Activated CD4-positive, CD25-positive, alpha-beta regulatory T cell treated with anti-CD3 and anti-CD28 coated beads, Interleukin-2, amount 50 U/mL, for 24 hours (primary cell): ENCODE measurements at places on chromosomes 4 and X.

DNA sequence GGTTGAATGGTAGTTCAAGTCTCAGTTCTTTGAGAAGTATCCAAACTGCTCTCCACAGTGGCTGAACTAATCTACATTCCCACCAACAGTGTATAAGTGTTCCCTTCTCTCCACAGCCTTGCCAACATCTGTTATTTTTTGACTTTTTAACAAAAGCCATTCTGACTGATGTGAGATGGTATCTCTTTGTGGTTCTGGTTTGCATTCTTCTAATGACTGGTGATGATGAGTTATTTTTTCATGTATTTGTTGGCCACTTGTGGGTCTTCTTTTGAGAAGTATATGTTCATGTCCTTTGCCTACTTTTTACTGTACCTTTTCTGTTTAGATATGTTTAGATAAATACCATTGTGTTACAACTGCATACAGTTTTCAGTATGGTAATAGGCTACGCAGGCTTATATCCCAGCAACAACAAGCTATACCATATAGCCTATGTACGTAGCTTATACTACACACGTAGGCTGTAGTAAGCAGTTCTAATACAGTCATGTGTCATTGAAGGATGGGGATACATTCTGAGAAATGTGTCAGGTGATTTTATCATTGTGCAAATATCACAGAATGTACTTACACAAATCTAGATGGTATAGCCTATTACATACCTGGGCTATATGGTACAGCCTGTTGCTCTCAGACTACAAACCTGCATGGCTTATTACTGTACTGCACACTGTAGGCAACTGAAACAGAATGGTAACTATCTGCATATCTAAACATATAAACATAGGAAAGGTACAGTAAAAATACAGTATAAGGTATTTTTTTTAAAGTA, 28.1 kb downstream of the KLHL8 start:
- peak; percentile 20 for ATAC-seq

GRCh38 chr4:9833421-9833820, 52.0 kb downstream of the DRD5 start:
- ATAC-seq: no peak

- peak; percentile 74 for ATAC-seq
Observed at GRCh38 chr4:159047478-159048165, 55.3 kb upstream of the RAPGEF2 start.

- ATAC-seq: no peak
Observed at GRCh38 chrX:86329174-86329573, 180.9 kb downstream of the DACH2 start.

DNA sequence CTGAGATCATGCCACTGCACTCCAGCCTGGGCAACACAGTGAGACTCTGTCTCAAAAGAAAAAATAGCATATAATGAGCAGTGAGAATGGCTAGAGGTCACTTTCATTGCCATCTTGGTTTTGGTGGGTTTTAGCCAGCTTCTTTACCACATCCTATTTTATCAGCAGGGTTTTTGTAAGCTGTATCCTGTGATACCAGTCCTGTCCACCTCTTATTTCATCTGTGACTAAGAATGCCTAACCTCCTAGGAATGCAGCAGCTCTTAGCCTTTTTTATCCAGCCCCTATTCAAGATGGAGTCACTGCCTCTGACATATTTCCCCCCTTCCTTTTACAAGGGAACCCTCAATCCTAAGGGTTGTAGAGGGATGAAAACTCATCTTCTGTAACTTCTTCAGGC, 26.1 kb upstream of the IGFBP7 start:
- ATAC-seq: no peak

DNA sequence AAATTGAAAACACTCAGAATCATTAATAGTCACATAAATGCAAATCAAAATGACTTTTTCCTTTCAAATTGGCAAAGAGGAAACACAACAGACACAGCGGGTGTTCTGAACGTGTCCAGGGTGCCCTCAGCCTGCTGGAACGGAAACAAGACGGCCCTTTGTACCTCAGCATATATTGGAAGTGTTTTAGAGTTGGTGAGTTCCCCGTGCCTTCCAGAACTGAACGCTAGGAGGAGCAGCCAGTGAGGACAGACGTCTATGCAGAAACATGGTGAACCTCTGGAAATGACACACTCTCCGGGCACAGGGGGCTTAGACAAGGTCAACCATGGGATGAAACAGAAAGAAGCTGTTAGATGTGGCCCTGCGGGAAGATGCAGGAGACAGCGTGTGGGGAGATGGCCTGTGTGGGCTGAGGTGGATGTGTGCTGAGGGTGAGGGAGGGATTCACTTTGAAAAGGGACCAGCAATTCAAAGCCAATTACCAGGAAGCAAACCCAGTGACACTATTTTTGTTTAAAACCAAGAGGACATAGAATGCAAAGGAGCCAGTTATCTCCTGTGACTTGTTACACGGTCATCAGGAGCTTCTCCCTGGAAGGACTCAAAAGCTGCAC, 40.4 kb downstream of the RNF212 start:
- peak; percentile 63 for ATAC-seq

GRCh38 chrX:139920316-139920715, 12.5 kb downstream of the ATP11C start:
- ATAC-seq: no peak

DNA sequence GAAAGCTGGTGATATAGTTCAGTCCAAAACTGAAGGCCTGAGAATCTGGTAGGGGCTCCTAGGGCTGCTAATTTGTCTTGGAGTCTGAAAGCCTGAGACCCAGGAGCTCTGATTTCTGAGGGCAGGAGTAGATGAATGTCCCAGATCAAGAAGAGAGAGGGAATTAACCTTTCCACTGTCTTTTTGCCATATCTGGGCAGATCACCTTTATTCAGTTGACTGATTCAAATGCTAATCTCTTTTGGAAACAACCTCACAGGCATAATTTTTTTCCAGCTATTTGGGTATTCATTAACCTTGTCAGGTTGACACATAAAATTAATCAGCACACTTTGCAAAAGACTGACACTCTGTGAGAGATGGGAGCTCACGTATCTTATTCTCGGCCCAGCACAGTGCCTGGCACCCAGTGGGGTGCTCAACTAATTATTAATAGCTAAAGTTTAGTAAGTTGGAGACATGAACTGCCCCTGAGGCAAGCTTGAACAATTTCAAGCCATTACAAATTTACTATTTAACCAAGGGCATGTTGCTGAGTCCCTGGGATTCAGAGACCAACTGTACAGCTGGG, 114.3 kb downstream of the CPEB2 start:
- no peak for ATAC-seq

GRCh38 chr4:159071969-159072765, 30.7 kb upstream of the RAPGEF2 start:
- no peak for ATAC-seq

- ATAC-seq: no peak
Observed at GRCh38 chrX:51860679-51861078, 32.7 kb upstream of the MAGED1 start.

- ATAC-seq: no peak
Observed at GRCh38 chrX:140799216-140799615, 89.7 kb downstream of the LINC00632 start.

- ATAC-seq: no peak
Observed at GRCh38 chrX:107748506-107748905, 27.1 kb downstream of the TSC22D3 start.

- ATAC-seq: no peak
Observed at GRCh38 chr4:6526156-6526555, 48.8 kb upstream of the MAN2B2 start.

DNA sequence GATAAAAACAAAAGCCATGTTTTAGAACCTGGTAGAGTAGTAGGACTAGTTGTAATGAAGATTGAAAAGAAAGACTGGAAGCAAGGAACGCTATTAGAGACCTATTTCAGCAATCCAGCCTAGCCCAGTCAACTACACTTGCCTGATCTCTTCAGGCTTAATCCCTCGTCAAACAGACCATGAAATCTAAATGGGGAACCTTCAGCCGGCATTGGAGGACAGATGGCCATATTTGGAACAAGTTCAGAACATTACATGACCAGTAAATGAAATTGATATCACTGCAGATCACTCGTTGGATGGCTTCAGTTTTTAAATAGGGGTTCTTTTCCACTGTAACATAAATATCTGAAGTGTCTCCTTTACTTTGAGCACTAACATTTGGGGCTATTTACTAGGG, 84.8 kb upstream of the WDR44 start:
- ATAC-seq: no peak

GRCh38 chr4:141912831-141913230, 276.4 kb downstream of the IL15 start:
- no peak for ATAC-seq

- ATAC-seq: no peak
Observed at GRCh38 chrX:40202456-40202855, 104.7 kb upstream of the BCOR start.

DNA sequence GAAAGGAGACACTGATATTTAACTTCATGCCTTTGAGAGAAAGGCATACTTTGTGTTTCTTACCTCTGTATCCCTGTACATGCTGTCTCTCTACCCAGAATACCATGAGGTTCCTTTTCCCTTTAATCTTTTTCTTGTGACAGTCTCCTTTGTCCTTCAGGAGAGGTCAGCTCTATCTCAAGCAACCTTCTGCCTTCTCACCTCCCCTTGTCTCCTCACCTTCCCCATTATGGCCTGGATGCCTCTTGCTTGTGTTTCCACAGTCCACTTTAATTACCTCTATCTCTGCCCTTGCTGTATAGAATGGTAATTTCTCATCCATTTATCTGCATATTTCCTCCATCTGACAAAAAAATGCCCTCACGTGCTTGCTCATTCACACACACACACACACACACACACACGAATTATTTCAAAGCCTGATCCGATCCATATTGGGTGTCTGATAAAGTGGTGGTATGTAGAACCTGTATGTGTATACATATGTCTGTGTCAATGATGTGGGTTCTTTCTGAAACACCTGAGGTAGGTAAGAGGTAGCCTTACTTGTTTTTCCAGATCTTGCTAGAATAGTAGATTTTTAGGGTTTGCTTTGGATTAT, 28.5 kb downstream of the MSN start:
- ATAC-seq: no peak

DNA sequence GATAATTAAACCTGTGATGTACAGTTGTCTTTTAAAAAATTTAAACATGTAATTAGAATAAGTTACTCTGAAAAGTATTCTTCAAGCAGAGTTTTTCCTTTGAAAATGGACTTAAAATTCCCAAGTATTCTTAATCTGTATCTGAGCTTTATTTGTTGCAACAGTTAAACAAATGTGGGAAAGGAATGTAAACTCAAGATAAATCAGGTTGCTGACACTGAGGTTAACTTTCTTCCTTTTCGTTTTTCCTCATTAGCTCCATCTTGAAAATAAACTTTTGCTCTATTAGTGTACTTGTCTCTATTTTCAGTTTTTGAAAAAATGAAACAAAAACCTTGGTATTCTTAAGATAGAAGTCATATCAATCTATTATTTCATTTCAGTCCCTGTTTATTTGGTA, 144.5 kb upstream of the BMPR1B start:
- ATAC-seq: no peak

GRCh38 chrX:10350221-10350620, 193.4 kb downstream of the CLCN4 start:
- no peak for ATAC-seq

GRCh38 chr4:152928286-152928685, 7.8 kb upstream of the FHDC1 start:
- no peak for ATAC-seq

DNA sequence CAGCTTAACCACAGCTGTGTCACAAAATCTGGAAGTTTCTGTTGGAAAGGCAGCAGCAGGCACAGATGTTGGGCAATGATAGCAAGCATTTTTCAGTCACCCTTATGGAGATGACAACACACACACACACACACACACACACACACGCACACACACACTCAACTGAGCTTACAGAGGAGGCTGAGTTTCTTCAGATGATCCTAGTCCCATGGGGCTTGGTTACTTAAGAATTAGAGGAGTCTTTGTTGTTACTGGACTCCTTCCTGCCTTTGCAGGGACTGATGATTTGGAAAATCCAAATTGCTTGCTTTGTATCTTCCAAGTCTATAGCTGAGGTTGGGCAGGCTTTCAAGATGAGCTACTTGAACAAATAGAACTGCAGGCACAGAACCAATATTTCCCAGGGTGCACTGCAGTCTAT, 740.1 kb upstream of the PITX2 start:
- ATAC-seq: no peak

DNA sequence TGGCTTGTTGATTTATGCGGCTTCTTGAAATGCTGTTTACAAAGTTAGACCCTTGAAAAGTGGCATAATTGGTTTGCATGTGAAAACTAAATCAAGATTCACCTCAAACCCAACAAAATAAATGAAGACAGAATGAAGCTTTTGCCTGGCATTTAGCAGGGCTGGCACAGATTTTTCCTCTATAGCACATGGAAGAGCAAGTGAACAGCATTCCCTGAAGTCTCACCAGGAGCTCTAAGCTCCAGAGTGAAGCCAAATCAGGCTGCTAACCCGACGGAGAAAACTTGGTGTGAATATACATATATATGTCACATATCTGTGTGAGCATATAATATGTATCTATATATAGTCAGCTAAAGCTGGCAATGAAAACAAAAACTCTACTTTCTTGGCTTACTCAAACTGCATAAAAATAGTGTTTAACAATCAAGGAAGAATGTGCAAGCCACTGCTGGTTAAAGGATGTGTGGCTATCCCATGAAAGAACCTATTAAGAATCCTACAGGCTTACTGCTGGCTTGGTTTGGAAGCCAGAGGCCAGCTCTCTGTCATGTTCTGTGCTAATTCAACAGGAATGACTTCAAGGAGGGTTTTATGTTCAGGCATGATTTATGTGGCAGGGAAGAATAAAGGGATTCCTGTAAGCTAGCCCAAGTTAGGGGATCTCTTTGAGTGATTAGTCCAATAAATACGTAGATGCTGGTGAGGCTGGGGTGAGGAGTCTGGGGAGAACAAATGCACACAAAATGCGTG, 69.9 kb downstream of the MFAP3L start:
- no peak for ATAC-seq

GRCh38 chr4:185011408-185011807, 6.9 kb upstream of the HELT start:
- ATAC-seq: no peak

DNA sequence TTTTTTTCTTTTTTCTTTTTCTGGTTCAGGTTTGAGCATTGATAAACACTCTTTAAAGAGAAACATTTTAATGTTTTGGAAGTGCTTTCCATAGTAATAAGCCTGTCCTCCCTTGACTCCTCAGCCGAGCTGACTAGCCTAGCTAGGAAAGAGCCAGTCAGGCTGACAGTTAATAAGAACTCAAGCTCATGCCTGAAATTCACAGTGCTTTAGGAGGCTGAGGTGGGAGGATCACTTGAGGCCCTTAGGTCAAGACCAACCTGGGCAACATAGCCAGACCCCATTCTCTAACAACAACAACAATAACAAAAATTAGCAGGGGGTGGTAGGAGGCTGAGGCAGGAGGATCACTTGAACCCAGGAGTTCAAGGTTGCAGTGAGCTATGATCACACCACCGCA, 53.4 kb upstream of the ZCCHC13 start:
- ATAC-seq: no peak

GRCh38 chrX:36684053-36684452, 324.1 kb upstream of the FAM47C start:
- no peak for ATAC-seq
